T-helper 9 cell (primary cell): ENCODE measurements at places on chromosomes 11 and 22.
A peak's percentile ranks its signal among the peaks of the same experiment; 100 is the strongest.

DNA sequence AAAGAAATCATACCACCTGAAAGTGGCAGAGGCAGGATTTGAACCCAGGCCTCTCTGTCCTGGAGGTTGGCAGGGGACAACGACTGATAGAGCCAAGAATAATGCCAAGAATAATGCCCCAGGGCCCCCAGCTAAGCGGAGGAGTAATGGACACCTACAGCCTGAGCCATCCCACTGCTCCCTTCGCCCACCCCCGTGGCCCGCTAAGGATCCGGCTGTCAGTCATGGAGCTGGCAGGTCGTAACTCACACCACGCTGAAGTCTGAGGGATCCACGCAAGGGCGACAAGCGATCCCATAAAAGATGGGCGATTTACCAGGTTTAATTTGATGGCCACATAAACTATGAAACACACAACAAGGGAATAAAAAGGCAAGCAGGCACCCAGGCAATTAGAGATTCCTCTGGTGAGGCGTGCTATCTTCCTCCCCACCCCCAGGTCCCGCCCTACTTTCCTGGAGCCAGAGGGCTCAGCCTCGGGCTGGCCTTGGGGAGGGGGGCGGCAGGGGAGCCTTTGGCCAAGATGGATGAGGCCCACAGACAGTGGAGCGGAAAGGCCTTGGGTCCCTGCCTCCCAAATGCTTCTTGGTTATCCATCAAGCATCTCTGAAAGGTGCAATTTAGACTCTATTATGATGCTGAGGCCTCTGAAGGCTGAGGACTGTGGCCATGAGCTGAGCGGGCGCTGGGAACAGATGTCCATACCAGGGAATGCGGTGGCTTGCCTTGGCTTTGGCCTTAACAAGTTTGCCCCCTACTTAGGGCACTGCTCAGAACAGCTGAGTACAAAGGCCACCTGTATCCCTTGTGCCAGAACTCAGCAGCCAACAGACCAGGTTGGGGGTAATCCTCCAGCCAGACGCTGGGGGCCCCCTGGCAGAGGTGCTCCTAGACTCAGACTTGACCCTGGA lies 55.2 kb downstream of the MACROD1 start:
- no peak for DNase-seq

DNA sequence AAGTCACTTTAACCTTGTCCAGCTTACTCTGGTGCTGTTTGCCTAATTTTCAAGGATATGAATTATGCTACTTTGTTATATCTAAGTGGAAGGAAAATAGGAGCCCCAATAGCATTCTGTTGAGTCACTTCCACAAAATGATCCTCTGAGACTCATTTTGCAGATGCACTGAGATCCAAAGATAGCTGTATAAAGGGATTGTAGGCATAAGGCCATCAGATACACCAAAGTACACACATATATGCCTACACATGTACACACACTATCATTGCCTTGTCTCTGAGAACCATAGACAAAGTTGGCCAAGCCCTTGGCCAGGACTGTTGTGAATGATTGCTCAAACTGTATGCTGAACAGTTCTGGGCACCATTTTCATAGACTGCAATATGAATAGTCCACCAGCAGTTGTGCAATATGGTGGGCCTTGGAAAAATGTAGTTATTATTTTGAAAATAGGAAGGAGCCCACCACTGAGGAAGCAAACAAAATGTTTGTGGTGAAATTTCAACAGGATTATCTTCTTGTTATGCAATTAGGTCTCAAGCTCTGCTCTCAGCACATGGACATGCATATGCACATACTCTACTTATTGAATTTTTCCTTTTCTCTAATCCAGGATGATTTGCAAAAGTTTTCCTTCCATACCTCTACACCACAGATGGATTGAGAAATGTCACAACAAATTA lies 186.0 kb upstream of the CTSC start:
- DNase-seq: no peak

DNA sequence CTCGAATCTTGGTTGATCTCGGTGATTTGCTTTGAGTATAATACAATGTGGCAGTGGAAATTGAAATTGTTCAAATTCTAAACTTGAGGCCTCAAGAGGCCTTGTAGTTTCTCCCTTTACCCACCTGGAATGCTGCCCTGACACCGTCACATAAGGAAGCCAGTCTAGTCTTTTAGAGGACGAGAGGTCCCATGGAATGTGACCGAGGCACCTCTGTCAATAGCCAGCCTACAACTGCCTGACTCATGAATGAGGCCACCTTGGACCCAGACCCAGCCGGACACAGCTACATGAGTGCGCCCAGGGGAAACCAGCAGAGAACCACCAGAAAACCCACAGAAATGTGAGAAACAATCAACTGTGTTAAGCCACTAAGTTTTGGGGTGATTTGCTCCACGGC lies 52.5 kb downstream of the RPL27A start:
- no peak for DNase-seq

DNA sequence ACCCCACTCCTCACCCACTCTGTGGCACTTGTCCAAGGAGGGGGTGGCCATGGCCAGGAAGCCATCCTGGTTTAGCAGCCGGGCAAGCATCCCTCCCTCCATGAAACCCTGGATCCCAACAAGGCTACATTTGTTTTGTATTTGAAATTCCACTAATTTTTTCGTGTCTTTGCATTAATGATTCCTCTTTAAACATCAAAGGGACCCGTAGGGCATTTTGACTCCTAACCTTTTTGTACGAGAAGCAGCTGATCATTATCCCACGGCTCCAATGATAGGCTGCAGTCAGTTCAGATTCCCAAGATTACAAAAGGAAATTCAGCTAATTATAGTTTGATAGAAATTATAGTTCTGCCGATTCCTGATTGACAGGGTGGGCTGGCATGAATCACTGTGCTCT lies 10.7 kb downstream of the MYEOV start:
- no peak for DNase-seq

- DNase-seq: no peak
Measured at GRCh38 chr11:77636731-77637344, 756 bp downstream of the CLNS1A start.

DNA sequence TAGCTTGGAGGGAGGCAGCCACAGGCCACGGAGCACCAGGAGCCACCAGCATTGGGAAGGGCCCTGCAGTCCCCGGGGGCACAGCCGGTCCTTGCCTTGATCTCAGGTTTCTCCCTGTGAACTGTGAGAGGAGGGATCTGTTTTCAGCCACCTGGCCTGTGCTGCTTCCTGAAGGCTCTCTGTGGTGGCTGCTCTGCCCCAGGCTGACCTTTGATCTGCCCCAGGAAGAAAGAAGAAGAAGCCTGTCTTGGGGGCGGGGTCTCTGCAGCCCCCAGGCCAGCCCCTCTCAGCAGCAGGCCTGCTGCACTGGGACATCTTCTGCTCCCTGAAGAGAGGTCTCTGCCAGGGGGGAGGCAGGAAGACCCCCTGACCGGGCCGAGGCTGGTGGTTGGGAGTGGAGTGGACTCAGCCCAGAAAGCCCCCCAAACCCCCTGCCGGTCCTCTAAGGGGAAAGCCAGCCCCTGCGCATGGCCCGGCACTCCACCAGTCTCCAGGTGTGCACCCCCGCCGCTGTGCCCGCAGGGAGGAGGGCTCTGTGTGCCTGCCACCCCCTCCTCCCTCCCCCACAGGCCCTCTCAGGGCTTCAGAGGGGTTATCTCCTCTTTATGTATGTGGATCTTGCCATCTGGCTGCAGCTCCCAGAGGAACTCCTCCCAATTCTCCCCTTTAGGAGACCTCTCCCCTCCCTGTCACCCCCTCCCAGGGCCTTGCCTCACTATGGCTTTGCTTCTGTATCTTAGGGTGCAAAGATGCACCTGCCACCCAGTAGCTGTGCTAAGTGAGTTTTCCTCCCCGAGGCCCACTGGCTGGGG lies 675.3 kb downstream of the BRD1 start:
- DNase-seq: no peak

- DNase-seq: peak; percentile 56
Measured at GRCh38 chr22:46335201-46336118, at the start of gene TRMU. Gene TRMU, plus strand, starts transcription at chr22:46335714. Its CDS starts 51 bp downstream, at chr22:46335765.

GRCh38 chr22:45603619-45604018 lies 68.0 kb upstream of the ATXN10 start:
- DNase-seq: no peak

GRCh38 chr11:26297189-26297975 lies 34.5 kb upstream of the ANO3 start:
- DNase-seq: no peak

DNA sequence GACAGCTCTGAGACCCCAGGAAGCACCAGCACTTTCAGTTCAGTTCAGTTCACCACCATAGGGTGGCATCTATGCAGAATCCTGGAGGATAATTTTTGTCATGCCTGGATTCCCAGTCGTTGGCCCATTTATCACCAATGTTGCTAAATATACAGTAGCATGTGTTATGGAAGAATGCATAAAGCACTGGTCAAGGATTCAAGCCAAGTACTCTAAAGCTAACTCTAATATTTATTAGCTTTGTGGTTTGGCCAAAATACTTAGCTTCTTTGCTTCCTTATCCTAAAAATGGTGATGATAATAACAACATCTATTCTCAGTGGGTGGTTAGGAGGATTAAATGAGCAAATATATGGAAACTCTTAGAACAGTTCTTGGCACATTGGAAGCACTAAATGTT lies 294.7 kb upstream of the ZC3H12C start:
- no peak for DNase-seq

DNA sequence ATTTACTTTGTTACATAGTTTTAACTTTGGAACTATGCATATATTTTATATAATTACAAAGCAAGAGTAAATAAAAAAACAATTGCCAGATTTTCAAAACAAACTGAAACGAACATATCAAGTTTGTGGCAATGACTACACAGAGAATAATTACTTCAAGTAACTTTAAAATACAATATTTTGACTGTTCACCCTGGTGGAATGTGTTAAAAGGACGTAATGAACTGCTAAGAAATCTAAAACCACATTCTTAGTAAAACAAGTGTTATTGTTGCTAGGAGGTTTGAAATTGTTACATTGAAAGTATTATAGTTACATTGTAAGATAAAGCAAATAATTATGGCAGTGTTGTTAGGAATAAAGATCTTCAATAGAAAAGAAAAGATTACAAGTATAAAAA lies 71.4 kb downstream of the SFI1 start:
- DNase-seq: no peak

DNA sequence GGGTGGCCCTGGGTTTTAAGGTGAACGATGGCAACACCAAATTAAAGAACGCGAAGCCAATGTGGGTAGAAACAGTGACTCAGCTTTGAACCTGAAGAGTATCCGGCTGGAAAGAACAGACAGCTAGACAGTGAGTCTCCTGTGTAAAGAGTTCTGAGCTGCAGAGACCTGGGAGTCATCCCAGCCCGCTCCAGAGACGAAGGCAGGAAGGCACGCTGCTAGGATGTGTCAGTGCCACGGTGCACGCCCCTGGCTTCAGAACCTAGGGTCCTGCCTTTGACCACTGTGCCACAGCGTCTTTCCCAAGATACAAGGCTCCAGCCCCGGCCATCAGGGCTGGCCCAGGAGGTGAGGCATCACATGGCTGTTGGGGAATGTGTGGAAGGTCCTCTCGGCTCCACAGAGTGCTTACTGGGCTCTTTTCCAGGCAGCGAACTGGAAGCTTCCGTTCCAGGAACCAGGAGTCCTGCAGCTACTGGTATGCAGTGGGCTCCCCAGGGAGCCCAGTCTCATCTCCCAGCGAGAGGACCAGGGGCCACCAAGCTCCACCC lies 29.9 kb downstream of the LRFN4 start:
- no peak for DNase-seq

- DNase-seq: no peak
Measured at GRCh38 chr22:25488244-25489020, 76.0 kb upstream of the GRK3 start.

GRCh38 chr22:36232715-36233401 lies 6.5 kb downstream of the APOL2 start:
- DNase-seq: no peak

DNA sequence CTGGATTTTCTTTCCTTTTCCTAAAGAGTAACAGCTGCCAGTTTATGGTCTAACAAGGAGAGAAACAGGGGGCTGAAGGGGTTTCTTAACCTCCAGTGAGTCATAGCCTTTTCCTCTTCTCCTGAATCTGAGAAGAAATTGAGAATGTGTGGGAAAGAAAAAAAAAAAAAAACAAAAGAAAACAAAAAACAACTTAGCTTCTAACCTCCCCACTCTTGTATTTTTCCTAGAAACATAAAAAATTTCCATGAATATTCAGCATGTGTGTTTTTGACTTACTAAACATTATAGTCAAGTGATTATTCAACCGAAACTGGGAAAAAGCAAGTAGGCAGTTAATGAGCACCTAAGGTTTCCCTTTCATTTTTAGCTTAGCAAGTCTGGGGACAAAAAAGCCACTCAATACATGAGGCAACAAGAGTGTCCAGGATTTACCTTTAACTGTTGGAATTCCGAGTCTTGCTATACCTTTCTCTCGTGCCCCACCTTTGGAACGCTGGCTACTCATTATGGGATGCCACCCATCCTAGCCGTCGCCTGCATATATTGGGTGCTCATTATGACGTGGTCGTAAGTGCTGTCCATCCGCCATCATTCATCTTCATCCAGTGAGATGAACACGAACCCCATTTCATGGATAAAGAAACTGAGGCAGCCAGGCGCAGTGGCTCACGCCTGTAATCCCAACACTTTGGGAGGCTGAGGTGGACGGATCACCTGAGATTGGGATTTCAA lies 2.4 kb downstream of the ASPHD2 start:
- no peak for DNase-seq

DNA sequence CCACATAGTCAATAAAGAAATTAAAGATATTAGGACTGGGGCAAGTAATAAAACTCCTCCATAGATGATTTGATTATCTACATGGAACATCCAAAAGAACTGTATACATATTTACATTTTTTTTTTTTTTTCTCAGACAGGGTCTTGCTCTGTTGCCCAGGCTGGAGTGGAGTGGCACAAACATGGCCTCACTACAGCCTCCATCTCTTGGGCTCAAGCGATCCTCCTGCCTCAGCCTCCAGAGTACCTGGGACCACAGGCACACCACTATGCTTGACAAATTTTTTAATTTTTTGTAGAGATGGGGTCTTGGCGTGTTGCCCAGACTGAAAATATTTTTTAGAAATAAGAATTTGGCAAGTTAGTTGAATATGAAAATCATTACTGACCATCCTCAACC lies 24.7 kb downstream of the REXO2 start:
- DNase-seq: no peak

- no peak for DNase-seq
Measured at GRCh38 chr22:45757068-45757467, 85.4 kb downstream of the ATXN10 start.

DNA sequence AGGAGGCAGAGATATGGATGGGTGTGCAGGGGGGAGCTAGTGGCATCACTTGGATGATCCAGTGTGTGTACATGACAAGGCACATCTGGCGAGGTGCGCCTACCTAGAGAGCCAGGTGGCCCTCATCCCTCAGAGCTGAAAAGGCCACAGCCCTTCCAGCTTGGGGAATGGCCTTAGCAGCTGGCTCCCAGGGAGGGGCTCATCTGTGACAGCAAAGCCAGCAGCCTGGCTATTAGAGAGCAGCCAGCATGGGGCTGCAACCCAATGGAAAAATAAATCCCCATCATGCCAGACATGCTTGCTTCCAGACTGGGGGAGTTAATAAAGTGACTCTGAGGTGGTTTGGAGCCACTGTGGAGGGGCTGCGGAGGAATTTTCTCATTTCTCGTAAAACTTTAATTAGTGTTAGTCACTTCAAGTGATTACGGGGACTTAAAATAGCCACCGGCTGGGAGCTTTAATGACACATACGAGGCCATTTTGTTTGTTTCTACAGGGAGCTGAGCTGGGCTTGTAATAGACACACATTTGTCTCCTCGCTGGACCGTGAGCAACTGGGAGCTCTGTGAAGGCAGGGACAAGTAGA lies 111.2 kb upstream of the ALX4 start:
- no peak for DNase-seq
